ENCODE measurements at places on chromosomes 5 and 9. TPM values are rescaled to one million over a fixed set of nuclear protein-coding genes. Genes with fewer than 3 reads are reported as not detected.

- peak; percentile 3 for DNase-seq
Measured at GRCh38 chr9:91174772-91175171, 186.9 kb downstream of the AUH start.

- DNase-seq: no peak
Measured at GRCh38 chr5:79133657-79134451, 22.2 kb downstream of the BHMT start.

GRCh38 chr9:4750023-4750673 is 9.1 kb upstream of the AK3 start:
- no peak for DNase-seq

GRCh38 chr9:112112941-112113681 is 62.0 kb downstream of the SUSD1 start:
- no peak for DNase-seq

Gene NTNG2
- total RNA-seq: 0.73 TPM

- no peak for DNase-seq
Measured at GRCh38 chr9:84857211-84857610, 187.7 kb downstream of the NTRK2 start.

GRCh38 chr9:71756753-71757152 is 11.6 kb downstream of the CEMIP2 start:
- DNase-seq: no peak

- no peak for DNase-seq
Measured at GRCh38 chr5:79242242-79243039, 6.5 kb downstream of the JMY start.

DNA sequence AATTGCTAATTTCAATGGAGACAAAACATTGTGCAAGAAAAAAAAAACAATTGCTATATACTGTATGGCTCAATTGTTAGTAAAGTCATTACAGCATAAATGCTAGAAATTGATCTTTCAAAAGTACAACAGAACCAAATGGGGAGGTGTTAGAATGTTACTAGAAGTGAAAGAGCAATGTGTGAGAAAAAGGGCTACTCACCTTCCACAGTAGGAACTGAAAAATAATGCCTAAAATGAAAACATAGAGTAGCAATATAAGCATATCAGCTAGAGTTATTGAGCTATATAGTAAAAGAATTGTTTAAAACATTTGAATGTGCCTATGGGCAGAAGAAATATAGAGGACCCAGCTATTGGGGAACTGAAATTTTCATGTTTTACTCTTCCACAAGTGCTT is 10.9 kb upstream of the RXFP3 start:
- DNase-seq: no peak

DNA sequence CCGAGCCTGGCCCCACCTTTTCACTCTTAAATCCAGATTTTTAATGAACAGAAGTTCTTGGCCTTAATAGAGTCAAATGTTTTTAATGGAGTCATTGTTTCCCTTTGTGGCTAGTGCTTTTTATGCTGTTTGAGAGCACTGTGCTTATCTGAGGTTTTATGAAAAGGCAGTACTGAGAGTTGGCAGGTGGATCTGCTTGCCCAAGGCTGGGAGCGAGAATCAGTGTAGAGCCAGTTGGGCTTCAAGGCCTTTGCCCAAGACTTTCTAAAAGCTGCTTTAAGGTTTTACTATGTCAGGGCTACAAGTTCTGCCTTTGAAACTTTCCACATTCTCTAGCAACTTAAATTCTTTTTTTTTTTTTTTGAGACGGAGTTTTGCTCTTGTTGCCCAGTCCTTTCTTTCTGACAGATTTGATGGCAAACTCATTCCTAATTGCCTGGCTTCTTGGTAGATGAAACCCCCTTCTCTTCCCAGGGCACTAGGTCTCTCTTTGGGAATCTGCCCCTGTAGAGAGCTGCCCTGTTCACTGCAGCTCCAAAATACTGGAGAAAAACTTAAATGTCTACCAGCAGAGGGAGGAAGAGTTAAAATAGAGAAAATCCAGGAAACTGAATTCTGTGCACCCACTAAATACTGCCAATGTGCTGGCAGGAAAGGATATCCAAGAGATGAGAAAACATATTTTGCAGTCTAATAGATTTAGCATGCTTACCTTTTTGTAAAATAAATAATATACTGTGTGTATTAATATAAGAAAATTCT is 36.9 kb upstream of the CDK20 start:
- no peak for DNase-seq

Gene OR5C1
- total RNA-seq: not detected

- DNase-seq: no peak
Measured at GRCh38 chr9:116596646-116597045, 90.5 kb upstream of the TRIM32 start.

- DNase-seq: no peak
Measured at GRCh38 chr5:1826235-1826980, 25.2 kb downstream of the NDUFS6 start.

- DNase-seq: no peak
Measured at GRCh38 chr5:159855476-159856191, 60.6 kb upstream of the ADRA1B start.

GRCh38 chr9:2041736-2042135 is 26.6 kb downstream of the SMARCA2 start:
- DNase-seq: no peak

Gene SLC36A1
- total RNA-seq: 38.1 TPM

- no peak for DNase-seq
Measured at GRCh38 chr5:103174147-103174546, 54.0 kb downstream of the PPIP5K2 start.

DNA sequence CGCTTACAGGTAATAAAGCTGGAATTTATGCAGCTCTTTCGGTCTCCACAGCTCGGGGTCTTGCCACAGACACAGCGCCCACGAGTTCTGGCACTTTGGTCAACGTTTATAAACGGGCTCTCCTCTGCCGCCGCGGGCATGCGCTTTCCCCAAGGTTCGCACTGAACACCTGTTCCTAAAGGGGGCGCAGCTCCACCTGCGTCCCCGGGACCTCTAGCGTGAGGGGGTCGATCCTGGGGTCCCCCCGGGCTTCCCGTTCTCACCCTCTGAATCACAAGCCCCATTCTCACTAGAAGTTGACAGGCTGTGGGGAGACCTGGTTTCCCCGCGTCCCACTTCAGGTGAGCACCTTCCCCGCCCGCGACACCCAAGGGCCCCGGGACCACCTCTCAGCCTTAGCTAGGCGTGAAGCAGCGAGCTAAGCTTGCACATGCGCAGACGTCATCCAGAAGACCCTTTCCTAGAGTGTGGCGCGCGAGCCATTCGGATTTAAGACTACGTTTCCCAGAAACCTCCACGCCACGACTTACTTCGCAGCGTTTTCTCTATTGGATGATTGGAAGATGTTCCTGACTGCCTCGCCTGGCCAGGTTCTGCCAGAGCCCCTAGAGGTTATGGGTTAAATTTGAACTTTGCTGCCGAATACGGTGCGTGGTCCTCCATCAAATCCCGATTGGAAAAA is 21.3 kb upstream of the ZNF782 start:
- peak; percentile 77 for DNase-seq

DNA sequence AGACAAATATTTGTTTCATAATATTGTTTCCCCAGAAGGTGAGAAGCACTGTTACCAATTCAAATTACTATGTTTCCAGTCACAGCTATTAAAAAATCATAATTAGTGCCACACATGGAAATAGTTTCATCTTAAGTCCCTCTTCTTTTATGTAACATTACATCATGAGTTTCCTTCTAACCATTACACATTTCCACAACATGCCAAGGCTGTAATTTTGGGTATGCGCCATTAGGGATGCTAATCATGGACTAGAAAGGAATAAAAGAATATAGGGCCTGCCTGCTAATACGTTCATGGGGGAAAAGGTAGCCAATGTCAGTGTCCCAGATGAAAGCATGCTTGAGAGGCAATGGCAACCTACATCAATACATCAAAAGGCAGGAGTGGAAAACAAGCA is 142.5 kb upstream of the LPAR1 start:
- no peak for DNase-seq

Gene ACOT12
- not detected for total RNA-seq

DNA sequence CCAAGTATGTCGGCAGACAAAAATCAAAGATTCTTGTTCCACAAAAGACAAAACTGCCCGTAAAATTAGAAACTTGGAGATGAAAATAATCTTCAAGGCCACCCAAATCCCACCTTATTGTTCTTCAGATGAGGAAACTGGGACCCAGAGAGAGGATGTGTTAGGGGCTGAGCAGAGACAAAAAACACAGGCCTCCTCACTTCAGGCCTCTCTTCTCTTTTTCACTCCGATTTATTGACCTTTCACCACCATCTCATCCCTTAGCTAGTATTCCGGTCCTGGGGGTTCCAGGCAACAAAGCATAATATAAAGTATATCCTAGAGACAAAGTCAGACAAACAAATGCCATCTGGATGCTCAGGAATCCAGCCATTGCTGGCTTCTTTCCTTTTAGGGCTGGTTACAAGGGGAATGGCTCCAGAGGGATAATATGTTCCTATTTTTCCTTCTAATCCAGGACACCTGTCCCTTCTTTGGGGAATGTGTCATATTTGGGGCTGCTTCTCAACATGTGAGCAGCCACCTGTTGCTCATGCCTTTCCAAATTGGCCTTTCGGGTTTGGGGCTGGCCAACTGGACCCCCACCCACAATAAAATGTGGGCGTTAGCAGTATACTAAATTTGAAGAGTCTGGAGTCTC is 42.2 kb upstream of the AFAP1L1 start:
- DNase-seq: no peak

DNA sequence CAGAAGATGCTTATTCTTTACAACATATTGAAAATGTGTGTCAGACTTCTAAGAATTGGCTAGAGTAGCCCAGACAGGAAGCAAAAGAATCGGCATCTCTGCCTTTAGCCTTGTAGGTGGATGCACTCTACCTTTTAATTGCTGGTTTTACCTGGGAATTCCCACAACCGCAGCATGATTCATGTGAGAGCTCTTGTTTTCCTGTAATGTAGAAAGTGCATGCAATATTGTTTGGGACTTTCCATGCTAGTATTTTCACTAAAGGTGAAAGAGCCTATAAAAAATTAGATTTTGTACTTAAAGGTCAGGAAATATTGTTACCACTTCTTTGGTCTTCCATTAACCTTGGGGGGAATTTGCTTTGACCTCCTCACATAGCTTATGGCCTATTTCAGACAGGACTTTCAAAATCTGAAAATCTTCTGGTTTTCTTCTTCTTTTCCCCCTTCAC is 89.8 kb downstream of the NTRK2 start:
- DNase-seq: no peak

Gene ZNF462
- total RNA-seq: 48.7 TPM

Gene PHF24
- not detected for total RNA-seq

DNA sequence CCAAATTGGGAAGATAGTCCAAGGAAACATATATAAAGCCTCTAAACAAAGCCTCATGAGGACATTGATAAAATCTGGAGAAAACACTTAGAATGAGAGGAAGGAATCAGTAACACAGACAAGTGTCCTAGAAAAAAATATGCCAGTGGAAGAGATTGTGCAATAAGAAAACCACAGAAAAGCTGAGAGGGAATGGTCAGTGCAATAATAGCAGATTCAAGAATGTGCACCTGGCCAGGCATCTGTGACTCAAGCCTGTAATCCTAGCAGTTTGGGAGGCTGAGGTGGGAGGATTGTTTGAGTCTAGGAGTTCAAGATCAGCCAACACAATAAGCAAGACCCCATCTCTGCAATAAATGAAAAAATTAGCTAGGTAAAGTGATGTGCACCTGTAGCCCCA is 691.2 kb upstream of the CDH6 start:
- no peak for DNase-seq

DNA sequence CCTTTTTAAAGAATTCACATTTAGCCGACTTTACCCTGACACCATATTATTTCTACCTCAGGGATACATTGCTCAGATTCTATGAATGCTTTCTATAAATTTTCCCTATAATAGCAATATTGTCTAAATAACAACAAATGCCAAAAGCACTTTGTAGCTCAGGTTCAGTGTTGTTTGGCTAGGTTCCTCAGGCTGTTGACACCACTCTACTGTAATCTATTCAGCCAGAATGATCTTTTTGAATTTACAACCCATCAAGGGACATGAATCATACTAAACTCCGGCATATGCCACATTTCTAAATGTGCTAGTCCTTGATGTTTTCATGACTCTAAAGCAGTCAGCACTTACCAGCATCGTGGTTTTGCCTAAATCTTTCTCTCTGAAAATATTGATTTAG is 641.5 kb upstream of the CDH10 start:
- no peak for DNase-seq

DNA sequence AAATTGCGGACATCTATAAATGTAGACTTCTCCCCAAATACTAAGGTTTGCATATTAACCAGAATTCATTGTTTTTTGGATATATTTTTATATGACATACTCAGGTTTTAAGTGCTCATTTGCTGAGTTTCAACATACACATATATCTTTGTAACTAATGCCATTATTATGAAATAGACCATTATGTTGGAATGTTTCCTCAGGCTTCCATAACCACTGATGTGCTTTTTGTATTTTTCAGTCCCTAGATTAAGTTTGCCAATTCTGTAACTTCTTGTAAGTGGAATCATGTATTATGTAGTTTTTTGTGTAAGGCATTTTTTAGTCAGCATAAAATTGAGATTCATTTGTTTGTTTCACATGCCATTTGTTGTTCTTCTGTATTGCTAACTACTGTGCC is 32.1 kb downstream of the HSPA4 start:
- DNase-seq: no peak

DNA sequence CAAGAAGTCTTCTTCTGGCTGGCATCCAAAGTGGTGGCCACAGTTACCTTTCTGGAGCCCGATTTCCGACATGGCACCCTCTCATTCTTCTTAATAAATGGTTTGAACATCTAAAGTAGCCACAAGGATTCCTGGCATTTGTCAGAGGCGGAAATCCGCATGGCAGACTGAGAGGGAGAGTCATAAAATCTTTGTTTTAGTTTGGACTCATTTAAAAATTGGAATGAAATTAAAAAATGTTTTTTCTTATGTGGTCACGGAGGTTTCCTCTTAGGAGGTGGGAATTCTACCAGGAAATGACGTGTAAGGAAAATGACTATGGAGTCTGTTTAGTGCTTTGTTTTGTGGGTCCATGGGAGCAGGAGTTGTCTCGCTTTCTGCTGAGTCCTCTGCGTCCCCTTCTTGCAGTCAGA is 133.0 kb upstream of the PTCH1 start:
- no peak for DNase-seq

Gene GCNT1
- total RNA-seq: 16.4 TPM

- peak; percentile 42 for DNase-seq
Measured at GRCh38 chr5:114362977-114363761, 1.3 kb downstream of the KCNN2 start.

- DNase-seq: peak; percentile 84
Measured at GRCh38 chr5:65809817-65810531, 88.0 kb downstream of the NLN start.

- DNase-seq: no peak
Measured at GRCh38 chr5:63727583-63727982, 234.7 kb downstream of the HTR1A start.

Gene MARCHF3
- total RNA-seq: 22.5 TPM
